HCT116 (cell line): ENCODE measurements at places on chromosomes 2 and 18.

- DNase-seq: no peak
Observed at GRCh38 chr18:3982541-3982940, 472.6 kb downstream of the DLGAP1 start.

GRCh38 chr2:77807531-77808215 is 285.5 kb upstream of the LRRTM4 start:
- no peak for DNase-seq

- no peak for DNase-seq
Observed at GRCh38 chr18:61929881-61930640, 37.3 kb upstream of the RNF152 start.

- DNase-seq: no peak
Observed at GRCh38 chr18:8828798-8829197, 123.4 kb downstream of the MTCL1 start.

DNA sequence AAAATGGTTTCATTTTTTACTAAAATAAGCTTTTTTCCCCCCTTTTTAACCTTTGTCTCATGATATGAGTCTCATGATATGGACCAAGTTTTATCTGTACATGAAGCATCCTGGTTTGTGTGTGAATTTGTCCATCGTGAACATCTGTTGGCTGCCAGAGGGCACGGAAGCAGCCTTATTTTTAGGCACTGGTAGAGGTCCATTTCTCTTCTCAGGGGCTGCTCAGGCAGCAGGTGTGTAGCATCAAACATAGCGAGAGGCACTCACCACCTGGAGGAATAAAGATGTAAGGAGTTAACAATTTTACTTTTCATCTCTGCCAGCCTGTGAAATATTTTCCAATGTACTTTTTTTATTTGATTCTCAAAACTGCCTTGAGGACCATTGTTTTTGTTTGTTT is 134.5 kb downstream of the RHBDD1 start:
- no peak for DNase-seq

DNA sequence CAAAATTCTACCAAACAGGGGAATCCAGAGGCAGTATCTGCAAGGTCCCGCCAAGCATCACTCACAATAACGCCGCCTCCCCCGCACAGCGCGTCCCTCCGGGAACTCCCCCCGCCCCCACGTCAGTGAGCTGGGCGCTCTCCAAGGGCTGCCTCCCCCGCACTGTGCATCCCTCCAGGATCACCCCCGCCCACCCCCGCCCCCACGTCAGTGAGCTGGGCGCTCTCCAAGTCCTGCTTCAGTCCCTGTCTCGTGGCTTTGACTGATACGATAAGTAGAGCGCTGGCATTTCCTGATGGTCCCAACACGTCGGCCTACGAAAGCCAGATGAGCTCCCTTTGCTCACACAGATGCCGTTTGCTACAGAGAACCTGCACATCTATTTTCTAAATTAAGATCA is 130.7 kb upstream of the TPO start:
- DNase-seq: no peak

- DNase-seq: no peak
Observed at GRCh38 chr2:236244256-236244655, 19.9 kb downstream of the ASB18 start.

- DNase-seq: no peak
Observed at GRCh38 chr18:10908760-10909159, 240.6 kb downstream of the PIEZO2 start.

DNA sequence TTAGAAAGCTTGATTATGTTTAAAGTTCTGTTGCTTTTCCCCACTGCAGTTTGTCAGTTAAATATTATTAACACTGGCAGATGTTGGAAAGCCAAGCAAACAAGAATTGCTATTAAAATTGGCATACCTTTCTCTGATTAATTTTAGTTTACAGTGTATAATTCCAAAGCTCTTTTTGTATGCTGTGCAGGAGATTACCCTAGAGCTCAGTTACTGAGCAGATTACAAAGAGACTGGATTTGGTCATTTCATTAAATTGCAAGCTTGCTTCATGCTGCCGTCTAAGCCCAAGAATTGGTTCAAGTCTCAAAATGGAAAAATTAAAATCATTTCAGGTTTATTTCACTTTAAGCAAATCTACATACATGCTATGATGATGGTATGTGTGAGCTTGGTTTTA is 2.3 kb downstream of the ASAP2 start:
- DNase-seq: no peak

DNA sequence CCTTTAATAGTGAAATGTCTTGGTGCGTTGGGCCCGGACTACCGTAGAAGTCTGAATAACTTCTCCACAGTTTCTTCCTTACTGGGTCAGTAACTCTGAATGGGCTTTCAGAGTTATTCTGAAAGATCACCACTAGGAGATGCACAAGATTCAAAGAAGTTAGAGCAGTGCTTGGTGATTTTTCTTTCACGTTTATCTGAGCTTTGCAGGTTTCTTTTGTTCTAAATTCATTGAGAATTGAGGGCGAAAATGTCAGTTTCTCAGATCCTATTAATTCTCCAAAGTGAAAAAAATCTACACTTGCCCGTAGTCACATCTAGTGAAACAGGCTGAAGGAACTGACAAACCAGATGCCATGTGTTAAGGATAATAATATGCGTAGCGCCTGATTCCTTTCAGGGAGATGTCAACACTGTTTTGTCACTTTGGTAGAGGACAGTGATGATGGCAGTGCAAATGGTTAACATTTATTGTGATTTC is 70.1 kb downstream of the QPCT start:
- peak; percentile 42 for DNase-seq

- no peak for DNase-seq
Observed at GRCh38 chr2:172922306-172922705, 153.3 kb upstream of the MAP3K20 start.

DNA sequence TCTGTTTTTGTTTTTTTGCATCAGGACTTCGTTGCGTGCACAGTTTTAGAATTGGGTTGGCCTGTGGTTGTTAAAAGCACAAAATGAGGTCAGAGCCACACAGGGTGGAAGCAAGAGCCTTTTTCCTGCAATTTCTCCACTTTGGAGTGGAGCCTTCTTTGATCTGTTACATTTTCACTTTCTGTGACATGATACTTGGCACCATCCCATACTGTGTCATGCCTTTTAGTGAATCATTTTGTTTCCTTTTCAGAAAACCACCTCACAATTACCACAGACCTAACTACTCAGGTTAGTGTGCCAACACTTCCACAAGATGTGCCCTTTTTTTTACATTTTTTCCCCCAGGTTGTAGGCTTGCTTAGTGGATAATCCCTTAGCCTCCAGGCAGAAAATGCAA is 32.5 kb downstream of the MERTK start:
- no peak for DNase-seq

DNA sequence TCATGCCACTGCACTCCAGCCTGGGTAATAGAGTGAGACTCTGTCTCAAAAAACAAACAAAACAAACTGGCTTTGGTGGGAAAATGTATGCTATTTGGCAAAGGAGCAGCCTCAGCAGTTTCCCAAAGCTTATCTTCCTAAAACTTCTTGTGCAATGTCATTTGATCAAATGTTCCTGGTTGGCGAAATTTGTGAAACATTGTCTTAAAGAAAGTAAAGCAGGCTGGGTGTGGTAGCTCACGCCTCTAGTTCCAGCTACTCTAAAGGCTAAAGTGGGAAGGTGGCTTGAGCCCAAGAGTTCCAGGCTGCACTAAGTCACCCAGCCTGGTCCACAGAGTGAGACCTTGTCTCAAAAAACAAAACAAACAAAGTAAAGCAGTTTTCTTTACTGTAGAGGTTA is 17.3 kb upstream of the TAF4B start:
- no peak for DNase-seq

DNA sequence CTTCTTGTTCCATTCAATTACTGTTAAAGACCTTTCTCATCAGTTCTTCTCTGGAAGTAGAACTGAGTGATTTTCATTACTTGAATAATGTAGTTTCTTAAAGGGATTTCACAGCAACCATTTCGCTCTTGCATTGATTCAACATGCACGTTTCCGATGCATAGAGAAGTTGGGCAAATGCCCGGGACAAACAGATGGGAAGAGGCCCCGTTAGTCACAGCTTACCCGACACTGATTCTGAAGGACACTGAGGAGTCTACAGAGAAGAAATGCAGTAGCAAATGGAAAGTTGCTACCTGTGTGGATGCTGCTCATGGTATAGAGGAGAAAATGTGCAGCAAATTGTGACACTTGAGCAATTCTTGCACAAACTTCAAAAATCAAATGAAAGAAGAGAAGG is 32.3 kb upstream of the GCG start:
- DNase-seq: no peak

- DNase-seq: no peak
Observed at GRCh38 chr18:31791817-31792579, 31.3 kb upstream of the SLC25A52 start.

- peak; percentile 35 for DNase-seq
Observed at GRCh38 chr2:219661197-219661954, 33.9 kb downstream of the SLC4A3 start.
